ENCODE measurements at places on chromosomes 5 and 9. TPM values are rescaled to one million over a fixed set of nuclear protein-coding genes. Genes with fewer than 3 reads are reported as not detected.

- H3K27me3 ChIP-seq, result no peaks in the 10 kb centered on the region
- H3K36me3 ChIP-seq, result no peaks in the 10 kb centered on the region
- H3K27ac ChIP-seq, result no peak overlapping the region
- no peaks in the 10 kb centered on the region for H3K4me1 ChIP-seq
- H3K4me3 ChIP-seq, result no peak overlapping the region
Observed at GRCh38 chr5:56313004-56313531, 79.9 kb upstream of the ANKRD55 start.

GRCh38 chr5:116947691-116948528, 373.3 kb upstream of the SEMA6A start:
- H3K27me3 ChIP-seq, result no peaks in the 10 kb centered on the region
- no peaks in the 10 kb centered on the region for H3K36me3 ChIP-seq
- no peak overlapping the region for H3K27ac ChIP-seq

DNA sequence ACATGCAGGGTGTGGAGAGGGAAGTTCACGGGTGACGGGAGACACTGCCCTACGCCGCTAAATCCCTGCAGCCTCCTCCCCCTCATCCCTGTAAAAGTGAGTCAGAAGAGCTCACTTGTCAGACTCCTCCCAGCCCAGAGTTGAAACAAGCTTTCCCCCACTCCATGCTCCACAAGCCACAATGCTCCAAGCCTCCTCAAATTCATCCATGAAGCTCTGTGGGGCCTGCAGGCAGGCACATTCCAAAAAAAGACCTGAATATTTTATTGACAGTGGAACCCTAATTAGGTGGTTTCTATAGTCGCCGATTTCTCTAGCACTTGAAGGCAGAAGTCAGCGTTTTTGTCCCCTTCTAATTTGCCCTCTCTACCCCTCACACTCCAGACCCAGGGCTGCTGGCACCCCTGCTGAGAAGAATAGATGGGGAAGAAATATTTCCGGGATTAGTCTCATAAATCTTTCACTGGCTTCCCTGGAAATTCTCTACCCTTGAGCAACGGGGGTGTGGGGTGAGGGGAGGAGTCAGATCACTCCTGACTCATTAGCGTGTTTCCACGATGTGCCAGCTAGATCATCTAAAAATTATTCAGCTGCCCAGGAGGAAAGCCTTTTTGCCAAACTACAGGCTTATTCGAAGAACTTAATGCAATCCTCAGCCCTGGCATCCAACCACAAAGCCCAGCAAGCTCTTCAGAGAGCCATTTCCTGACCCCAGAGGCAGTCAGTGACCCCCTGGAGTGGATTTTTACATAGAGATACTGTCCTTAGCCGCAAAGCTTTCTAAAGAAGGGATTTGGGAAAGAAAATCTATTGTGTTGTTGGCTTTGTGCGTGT, 97.1 kb downstream of the ENC1 start:
- no peak overlapping the region for H3K4me3 ChIP-seq
- peak; percentile 19 for DNase-seq
- no peaks in the 10 kb centered on the region for H3K27me3 ChIP-seq
- H3K36me3 ChIP-seq, result no peaks in the 10 kb centered on the region

GRCh38 chr9:1829719-1830118, 185.4 kb upstream of the SMARCA2 start:
- DNase-seq, result no peak
- H3K27ac ChIP-seq, result no peak overlapping the region
- no peaks in the 10 kb centered on the region for H3K27me3 ChIP-seq
- H3K4me3 ChIP-seq, result no peak overlapping the region
- H3K36me3 ChIP-seq, result no peaks in the 10 kb centered on the region
- no peaks in the 10 kb centered on the region for H3K4me1 ChIP-seq

- peaks cover 26% of the 10 kb centered on the region for H3K4me1 ChIP-seq
- DNase-seq, result peak; percentile 61
- H3K27me3 ChIP-seq, result no peaks in the 10 kb centered on the region
- no peak within 1 kb of the TSS for H3K27ac ChIP-seq
Observed at GRCh38 chr9:88534456-88535225, at the start of gene NXNL2. NXNL2 (plus strand) TSS chr9:88535178; CDS start chr9:88535435, 257 bp downstream.

- no peaks in the 10 kb centered on the region for H3K27me3 ChIP-seq
- no peak for DNase-seq
- H3K36me3 ChIP-seq, result no peaks in the 10 kb centered on the region
- peaks cover 3% of the 10 kb centered on the region for H3K4me1 ChIP-seq
- H3K4me3 ChIP-seq, result no peak overlapping the region
Observed at GRCh38 chr5:15904899-15905830, 274.4 kb downstream of the MARCHF11 start.

- no peak overlapping the region for H3K27ac ChIP-seq
- H3K27me3 ChIP-seq, result no peaks in the 10 kb centered on the region
- H3K4me3 ChIP-seq, result no peak overlapping the region
- H3K36me3 ChIP-seq, result no peaks in the 10 kb centered on the region
Observed at GRCh38 chr5:42583322-42583721, 160.1 kb downstream of the GHR start.

- H3K27me3 ChIP-seq, result no peaks in the 10 kb centered on the region
- peak; percentile 6 for DNase-seq
- no peaks in the 10 kb centered on the region for H3K36me3 ChIP-seq
Observed at GRCh38 chr9:86202338-86202882, 57.0 kb downstream of the C9orf153 start.

DNA sequence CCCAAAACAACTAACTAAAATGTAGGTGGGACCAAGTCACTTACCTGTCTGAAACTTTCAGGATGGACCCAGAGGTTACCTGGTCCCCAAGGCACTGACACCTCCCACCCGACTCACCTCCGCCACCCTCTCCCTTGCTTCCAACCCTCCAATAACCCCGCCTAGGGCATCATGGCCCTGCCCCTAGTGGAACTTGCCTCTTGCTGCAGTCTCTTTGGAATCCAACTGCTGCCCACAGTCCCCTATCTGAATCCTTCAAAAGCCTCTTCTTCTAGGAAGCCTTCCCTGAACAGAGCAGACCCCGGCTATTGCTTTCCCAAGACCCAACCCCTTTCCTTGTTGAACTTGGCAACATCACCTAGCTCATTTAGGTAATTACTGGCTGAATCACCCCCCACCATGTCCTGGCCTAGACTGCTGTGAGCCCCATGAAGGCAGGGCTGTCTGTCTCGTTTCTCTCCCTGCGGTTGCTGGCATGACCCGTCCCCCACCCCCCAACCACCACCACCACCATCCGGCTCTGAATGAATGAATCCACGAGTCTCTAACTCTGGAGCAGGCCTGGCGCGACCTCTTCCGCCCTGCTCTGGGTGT, 9.4 kb downstream of the CRB2 start:
- no peak overlapping the region for H3K4me3 ChIP-seq
- no peaks in the 10 kb centered on the region for H3K4me1 ChIP-seq
- H3K27me3 ChIP-seq, result no peaks in the 10 kb centered on the region
- DNase-seq, result no peak

GRCh38 chr5:176424181-176424580, 7.8 kb upstream of the CLTB start:
- no peaks in the 10 kb centered on the region for H3K36me3 ChIP-seq
- H3K4me1 ChIP-seq, result no peaks in the 10 kb centered on the region
- no peak overlapping the region for H3K27ac ChIP-seq
- H3K27me3 ChIP-seq, result no peaks in the 10 kb centered on the region

DNA sequence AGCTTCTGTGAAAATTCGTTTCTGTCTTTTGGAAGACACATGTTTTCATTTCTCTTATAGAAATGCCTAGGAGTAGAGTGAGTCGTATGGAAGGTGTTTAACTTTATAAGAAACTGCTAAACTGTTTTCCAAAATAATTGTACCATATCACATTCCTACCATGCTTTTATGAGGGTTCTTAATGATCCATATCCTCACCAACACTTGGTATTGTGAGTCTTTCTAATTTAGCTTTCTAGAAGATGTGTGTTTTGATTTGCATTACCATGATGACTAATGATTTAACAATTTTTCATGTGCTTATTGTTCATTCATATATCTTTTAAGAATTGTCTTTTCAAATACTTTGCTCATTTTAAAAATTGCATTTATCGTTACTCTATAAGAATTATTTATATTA, 223.6 kb downstream of the COMMD10 start:
- H3K36me3 ChIP-seq, result peaks cover 14% of the 10 kb centered on the region
- no peaks in the 10 kb centered on the region for H3K4me1 ChIP-seq
- no peak for DNase-seq
- no peak overlapping the region for H3K4me3 ChIP-seq
- no peak overlapping the region for H3K27ac ChIP-seq
- no peaks in the 10 kb centered on the region for H3K27me3 ChIP-seq

- DNase-seq, result no peak
- no peak overlapping the region for H3K4me3 ChIP-seq
- H3K4me1 ChIP-seq, result no peaks in the 10 kb centered on the region
- H3K27me3 ChIP-seq, result no peaks in the 10 kb centered on the region
- H3K36me3 ChIP-seq, result peaks cover 49% of the 10 kb centered on the region
Observed at GRCh38 chr5:146273109-146273508, 65.5 kb upstream of the POU4F3 start.

DNA sequence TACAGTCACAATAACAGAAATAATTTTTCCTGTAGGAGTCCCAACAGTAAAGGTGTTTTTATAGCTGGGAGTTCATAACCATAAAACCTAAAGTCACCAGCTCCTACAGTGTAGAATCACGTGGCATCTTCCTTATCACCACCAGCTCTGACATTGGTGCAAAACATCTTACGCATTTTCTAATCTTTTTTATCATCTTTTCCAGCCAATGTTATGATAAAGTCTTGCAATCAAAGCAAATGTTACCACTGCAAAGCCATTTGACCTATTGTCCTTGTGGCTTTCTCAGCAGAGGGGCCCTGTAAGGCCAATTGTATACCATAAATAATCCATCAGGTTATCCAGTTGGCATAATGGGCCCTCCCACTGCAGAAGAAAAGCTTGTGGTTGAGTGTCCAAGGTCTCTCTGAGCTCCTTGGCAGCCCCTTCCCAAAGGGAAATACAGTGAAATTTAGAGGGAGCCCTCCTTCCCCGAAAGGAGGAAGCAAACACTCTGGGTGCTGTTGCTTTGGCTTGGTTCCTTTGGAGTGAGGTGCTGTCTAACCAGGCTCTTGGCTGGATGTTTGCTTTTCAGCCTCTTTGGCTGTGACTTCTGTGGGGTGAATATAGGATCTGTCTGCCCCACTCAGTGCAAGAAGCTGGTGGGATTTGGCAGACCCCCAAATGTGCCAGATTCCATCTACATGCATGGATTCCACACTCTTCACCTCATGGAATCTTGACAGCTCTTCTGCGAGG, 29.3 kb upstream of the CPEB4 start:
- H3K4me1 ChIP-seq, result peaks cover 25% of the 10 kb centered on the region
- H3K27ac ChIP-seq, result no peak overlapping the region
- no peak for DNase-seq
- no peaks in the 10 kb centered on the region for H3K36me3 ChIP-seq
- no peak overlapping the region for H3K4me3 ChIP-seq
- no peaks in the 10 kb centered on the region for H3K27me3 ChIP-seq

GRCh38 chr9:89407070-89407469, 88.8 kb downstream of the SECISBP2 start:
- H3K36me3 ChIP-seq, result no peaks in the 10 kb centered on the region
- no peaks in the 10 kb centered on the region for H3K27me3 ChIP-seq
- no peak overlapping the region for H3K4me3 ChIP-seq
- H3K4me1 ChIP-seq, result peaks cover 23% of the 10 kb centered on the region
- no peak for DNase-seq

GRCh38 chr9:74935008-74935407, 17.7 kb downstream of the C9orf40 start:
- H3K4me3 ChIP-seq, result no peak overlapping the region
- H3K27ac ChIP-seq, result no peak overlapping the region
- H3K36me3 ChIP-seq, result no peaks in the 10 kb centered on the region
- H3K4me1 ChIP-seq, result no peaks in the 10 kb centered on the region

LCN1 gene
- total RNA-seq, result not detected

ZNF618 gene
- total RNA-seq, result 13.6 TPM

PDLIM4 gene
- 6.0 TPM for total RNA-seq

SHISAL2B gene
- not detected for total RNA-seq

INSL6 gene
- total RNA-seq, result not detected

Measured in thyroid gland (tissue), 4 donors.